ENCODE measurements at places on chromosomes 13 and 19.

- DNase-seq = no peak
These were observed 6.0 kb downstream of the NFKBID start for GRCh38 chr19:35894342-35894741.

GRCh38 chr13:22126433-22127021, 455.7 kb downstream of the FGF9 start:
- no peak for DNase-seq

GRCh38 chr19:31342926-31343325, 6.3 kb downstream of the TSHZ3 start:
- DNase-seq = no peak

DNA sequence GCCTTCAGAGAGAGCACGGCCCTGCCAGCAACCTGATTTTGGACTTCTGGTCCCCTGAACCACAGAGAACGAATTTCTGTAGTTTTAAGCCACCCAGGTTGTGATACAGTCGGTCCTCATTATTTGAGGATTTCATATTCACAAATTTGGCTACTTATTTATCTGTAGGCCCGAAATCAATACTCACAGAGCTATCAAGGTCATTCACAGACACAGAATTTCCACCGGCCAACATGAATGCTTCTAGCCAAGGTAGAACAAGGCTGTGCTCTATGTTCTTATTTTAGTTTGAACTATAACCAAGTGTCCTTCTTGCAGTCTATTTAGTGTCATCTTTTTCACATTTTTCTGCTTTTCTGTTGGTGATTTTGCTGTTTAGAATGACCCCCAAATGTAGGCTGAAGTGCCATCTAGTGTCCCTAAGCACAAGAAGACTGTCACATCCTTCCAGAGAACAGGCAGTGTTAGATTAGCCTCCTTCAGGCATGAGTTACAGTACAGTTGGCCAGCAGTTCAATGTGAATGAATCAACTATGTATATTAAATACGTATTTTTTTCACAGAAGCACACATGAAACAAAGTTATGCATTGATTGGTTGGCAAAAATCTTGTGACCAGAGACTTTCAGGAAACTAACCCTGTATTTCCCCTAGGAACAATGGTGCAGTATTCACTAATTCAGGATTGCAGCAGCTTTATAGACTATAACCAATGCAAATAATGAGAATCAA, 63.5 kb downstream of the C13orf42 start:
- no peak for DNase-seq

GRCh38 chr13:79621902-79622301, 140.9 kb downstream of the NDFIP2 start:
- DNase-seq = peak; percentile 33

Data from keratinocyte (primary cell).